ENCODE measurements at places on chromosomes 2 and 18.

DNA sequence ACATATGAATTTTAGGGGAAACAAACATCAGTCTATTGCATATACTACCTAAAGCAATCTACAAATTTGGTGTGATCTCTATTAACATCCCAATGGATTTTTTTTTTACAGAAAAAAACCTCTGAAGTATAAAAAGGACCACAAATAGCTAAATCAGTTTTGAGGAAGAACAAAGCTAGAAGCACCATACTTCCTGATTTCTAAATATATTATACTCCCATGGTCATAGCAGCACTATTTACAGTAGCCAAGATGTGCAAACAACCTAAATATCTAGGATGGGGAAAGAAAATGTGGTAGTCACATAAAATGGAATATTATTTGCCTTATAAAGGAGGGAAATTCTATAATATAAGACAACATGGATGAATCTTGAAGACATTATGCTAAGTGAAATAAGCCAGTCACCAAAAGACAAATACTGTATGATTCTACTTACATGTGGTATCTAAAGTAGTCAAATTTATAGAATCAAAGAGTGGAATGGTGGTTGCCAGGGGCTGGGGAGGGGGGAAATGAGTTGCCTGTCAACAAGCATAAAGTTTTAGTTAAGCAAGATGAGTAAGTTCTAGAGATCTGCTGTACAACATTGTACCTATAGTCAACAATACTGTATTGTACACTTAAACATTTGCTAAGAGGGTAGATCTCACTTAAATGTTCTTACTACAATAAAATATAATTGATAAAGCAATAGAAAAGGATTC is 17.6 kb upstream of the CASP8 start:
- DNase-seq = no peak

DNA sequence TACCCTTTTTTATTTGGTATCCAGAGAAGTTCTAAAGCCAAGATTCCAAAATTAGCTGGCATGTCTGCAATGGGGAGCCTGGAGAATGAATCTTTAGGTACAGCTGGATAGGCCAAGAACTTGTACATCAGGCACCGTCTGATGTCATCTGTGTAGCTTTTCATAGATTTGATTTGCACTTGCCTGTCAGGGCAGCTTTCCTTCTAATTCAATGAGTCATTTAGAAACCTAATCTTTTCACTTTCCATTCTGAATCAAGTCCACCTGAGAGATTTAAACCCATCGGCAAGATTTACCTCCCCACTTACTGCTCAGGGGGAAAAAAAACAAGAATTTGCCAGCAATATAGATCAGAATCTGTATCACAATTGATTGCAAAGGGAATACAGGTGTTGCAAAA is 60.9 kb upstream of the ACAA2 start:
- no peak for DNase-seq

- no peak for DNase-seq
These were observed 73.0 kb downstream of the MTCL1 start for GRCh38 chr18:8778386-8778785.

GRCh38 chr2:195575879-195576401 is 81.1 kb upstream of the SLC39A10 start:
- no peak for DNase-seq

DNA sequence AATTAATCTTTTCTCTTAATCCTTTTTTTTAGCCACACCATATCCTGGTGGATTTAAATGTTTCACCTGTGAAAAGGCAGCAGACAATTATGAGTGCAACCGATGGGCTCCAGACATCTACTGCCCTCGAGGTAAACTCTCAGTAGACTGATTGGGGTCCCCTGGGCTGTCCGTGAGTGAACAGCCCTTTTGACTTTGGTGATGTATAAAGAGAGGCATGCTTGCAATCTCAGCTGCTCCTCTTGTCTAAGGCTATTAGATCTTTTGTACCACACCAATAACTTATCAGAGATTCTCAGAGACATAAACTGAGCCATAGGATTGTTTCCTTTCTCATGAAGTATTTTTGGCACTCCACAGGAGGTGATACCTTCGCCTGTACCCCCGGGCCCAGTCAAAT is 118.6 kb downstream of the LYPD6 start:
- DNase-seq = no peak

DNA sequence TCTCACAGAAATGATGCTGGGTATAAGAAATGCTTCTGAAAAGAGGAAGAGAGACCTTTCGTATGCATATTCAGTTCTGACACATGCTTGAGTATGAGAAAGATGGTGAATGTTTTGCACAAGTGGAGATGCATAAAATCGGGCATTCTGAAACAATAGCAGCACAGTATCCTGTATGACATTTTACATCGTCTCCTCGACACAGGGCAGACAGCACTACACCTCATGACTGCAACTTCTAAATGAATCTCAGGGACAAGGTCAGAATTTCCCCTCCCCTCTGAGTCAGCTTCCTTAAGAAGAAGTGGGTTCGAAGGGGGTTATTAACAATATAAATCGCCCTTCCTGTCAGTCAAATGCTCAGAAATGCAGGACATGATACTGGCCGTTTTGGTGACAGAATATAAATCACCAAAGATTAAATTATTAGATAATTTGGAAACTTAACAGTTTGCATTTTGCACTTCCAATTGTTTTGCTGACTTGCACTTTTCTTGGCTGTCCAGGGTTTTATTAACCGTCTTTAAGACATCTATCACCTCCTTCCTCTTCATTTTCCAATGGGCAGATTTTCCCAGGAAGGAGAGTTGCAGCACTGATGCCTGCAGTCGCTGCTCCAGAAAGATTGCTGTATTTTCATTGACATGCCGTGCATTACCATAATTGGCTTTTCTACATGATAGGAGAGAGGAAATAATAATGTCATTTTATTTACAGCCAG is 57.2 kb downstream of the TSHZ1 start:
- DNase-seq = no peak

- no peak for DNase-seq
These were observed 7.8 kb upstream of the GIGYF2 start for GRCh38 chr2:232689152-232689910.

DNA sequence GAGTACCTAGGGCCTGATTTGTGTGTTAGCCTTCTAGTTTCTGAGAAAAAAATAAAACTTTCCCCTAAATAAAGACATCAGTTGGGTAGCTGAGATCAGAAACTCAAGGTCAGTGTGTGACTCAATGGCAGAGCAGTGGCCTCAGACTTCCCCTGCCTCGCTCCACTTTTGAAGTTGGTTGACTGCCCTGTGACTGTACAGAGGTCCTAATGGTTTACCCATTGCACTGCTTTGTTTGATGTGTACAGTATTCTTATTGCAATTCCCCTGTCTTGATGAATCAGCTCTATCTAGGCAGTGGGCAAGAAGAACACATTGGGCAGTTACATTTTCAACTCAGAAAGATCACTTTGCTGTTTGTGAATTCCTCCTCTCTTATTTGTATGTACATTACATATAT is 315.7 kb downstream of the KCNS3 start:
- DNase-seq = no peak

GRCh38 chr2:225196579-225196978 is 154.3 kb upstream of the DOCK10 start:
- no peak for DNase-seq

GRCh38 chr18:42182728-42183700 is 228.0 kb downstream of the PIK3C3 start:
- no peak for DNase-seq

Data from C1 segment of cervical spinal cord (tissue), 14 donors.